ENCODE measurements at places on chromosomes 1 and 21.
A peak's percentile ranks its signal among the peaks of the same experiment; 100 is the strongest.

DNA sequence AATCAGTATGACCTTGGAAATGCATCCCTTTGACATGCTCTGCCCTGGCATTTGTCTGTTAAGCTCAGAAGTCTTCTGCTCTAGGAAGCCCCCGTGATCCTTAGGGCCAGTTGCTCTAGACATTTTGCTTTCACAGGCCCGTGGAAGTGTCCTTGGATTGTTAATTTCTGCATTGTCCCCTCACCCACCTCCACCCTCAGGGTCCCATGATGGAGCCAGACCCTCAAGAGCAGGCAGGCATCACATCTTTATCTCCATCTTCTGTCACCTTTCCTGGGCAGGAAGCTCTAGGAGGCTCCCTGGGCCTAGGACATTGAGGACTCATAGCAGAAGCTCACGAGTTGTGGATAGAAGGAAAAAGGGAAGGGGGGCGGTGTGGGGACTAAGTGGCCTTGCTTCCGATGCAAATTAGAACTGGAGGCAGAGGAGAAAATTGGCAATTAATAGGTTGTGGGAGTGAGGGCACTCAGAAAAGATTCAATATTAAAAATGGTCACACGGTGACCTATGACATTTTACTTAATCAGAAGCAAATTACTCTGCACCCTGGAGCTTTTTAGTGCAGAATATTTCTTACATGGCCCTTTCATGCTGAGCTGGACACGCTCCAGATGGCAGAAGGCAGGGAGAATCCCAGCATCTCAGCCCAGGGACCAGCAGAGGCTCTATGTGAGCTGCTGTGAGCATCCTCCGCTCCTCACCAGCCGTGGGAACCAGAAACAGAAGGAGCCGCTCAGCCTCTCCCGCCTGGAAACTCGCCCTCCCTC is 185.0 kb downstream of the MATN1 start:
- DNase-seq = no peak

- DNase-seq = peak; percentile 78
These were observed 96.6 kb downstream of the PTPN14 start for GRCh38 chr1:214454569-214455396.

- DNase-seq = no peak
These were observed 136.0 kb upstream of the KLHDC7A start for GRCh38 chr1:18344755-18345154.

- DNase-seq = no peak
These were observed 769 bp downstream of the NTPCR start for GRCh38 chr1:232951180-232951579.

All from fibroblast of pulmonary artery (primary cell).